ENCODE measurements at places on chromosomes 1 and 21.

GRCh38 chr1:12615865-12616708 lies 1.9 kb downstream of the DHRS3 start:
- peak; percentile 54 for DNase-seq

- no peak for DNase-seq
These were observed 129.7 kb downstream of the ITSN1 start for GRCh38 chr21:33771976-33772375.

DNA sequence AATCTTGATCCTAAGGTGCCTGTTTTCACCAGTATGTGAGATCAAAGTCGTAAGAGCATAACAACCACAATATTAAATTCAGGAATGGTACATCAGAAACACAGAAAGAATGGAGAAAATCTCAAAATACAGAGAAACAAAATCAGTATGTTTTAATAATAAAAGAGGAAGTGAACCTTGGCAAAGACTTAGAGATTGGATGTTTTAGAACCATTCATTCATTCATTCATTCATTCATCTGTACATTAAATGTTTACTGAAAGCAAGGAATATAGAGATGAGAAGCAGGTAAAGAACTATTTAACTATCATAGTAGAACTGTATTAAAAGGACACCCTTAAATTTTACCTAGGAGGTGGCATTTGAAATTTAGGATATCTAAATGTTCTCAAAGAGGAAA lies 55.7 kb downstream of the EDEM3 start:
- DNase-seq = no peak

DNA sequence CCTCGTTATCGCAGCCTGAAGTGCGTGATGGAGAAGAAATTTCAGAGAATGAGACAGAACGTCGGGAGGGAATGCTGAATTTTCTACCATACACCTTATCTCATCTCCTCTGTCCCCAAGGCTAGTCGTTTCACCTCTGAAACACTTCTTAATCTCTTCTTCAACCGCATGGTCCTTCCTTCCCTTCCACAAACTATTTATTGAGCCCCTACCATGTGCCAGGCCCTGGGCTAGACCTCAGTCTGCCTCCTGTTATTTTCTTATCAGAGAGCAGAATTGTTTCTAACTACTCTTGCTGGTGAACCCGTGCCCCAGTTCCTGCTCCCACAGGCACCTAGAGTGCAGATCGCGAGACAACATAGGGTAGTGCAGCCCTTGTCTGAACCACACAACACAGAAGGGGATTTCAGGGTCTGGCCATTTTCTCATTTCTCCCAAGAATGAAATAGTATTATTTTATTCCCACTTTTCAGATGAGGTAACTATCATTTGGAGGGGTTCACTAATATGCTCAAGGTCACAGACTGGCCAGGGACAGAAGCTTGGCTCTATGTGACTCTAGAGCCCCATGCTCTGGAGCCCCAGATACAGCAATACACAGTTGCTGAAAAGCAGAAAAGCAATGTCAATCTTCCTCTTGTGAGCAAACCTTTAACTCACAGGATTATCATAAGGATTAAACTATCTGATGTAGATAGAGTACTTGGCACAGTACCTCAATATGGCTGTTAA lies 598 bp upstream of the ADIPOR1 start:
- no peak for DNase-seq

GRCh38 chr1:178376008-178376407 lies 120.8 kb downstream of the CLEC20A start:
- no peak for DNase-seq
